ENCODE measurements at places on chromosomes 7 and 10. TPM values are rescaled to one million over a fixed set of nuclear protein-coding genes. Genes with fewer than 3 reads are reported as not detected.
A peak's percentile ranks its signal among the peaks of the same experiment; 100 is the strongest.

Gene CCDC172
- not detected for total RNA-seq

DNA sequence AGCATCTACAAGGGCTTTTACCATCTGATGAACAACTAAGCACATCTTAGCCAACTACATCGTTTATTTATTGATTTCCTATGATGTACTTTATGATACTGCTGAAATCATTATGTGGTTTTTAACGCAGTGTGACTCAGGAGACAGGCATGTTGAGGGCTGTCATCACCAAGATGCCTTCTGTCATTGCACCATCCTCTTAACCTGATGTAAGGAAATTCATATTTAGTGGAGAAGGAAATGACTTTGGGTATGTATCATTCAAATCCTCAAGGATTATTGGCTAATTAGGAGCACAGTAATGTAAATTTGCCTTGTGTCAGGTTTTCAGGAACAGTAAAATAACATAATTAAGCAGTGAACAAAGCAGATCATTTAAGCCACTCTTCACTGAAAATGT is 138.5 kb upstream of the MGMT start:
- no peaks in the 10 kb centered on the region for H3K4me1 ChIP-seq
- no peak for DNase-seq
- no peak overlapping the region for H3K4me3 ChIP-seq

DNA sequence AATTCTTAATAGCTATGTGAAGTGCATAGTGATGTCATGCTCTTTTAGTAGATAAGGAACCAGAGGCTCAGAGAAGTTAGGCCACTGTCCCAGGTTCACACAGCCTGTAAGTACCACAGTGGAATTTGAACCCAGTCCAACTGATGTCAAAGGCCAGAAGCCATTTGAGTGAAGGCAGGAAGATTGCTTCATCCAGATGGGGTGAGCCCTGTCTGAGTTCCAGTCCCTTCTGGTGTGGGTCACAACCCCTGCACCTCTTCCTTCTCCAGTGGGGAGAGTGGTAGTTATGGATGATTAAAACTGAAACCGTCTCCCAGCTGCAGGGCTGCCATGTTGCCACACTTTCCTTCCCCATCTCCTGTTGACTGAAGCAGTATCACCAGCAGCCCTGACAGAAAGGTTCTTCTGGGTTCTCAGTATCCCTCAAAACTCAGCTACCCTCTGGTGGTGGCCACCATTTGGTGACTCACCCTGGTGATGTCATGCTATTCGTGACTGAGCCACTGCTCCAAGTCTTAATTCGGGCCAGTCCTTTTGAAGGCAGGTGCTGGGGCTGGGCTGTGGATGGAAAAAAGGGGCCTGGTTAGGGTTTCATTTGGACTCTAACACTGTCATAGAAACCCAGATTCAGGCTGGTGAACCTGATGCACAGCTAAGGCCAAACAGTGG is 1.5 kb upstream of the C10orf95 start:
- peak overlapping the region; percentile 87 for H3K4me3 ChIP-seq
- H3K36me3 ChIP-seq: peaks cover 37% of the 10 kb centered on the region
- peak; percentile 90 for DNase-seq
- peaks cover 26% of the 10 kb centered on the region for H3K4me1 ChIP-seq

Gene MALRD1
- total RNA-seq: 0.41 TPM

Gene ZNF503
- 0.25 TPM for total RNA-seq

Gene TYW1B
- 1.6 TPM for total RNA-seq

- H3K36me3 ChIP-seq: no peaks in the 10 kb centered on the region
- H3K4me1 ChIP-seq: no peaks in the 10 kb centered on the region
Measured at GRCh38 chr7:18419456-18419855, 76.1 kb upstream of the HDAC9 start.

DNA sequence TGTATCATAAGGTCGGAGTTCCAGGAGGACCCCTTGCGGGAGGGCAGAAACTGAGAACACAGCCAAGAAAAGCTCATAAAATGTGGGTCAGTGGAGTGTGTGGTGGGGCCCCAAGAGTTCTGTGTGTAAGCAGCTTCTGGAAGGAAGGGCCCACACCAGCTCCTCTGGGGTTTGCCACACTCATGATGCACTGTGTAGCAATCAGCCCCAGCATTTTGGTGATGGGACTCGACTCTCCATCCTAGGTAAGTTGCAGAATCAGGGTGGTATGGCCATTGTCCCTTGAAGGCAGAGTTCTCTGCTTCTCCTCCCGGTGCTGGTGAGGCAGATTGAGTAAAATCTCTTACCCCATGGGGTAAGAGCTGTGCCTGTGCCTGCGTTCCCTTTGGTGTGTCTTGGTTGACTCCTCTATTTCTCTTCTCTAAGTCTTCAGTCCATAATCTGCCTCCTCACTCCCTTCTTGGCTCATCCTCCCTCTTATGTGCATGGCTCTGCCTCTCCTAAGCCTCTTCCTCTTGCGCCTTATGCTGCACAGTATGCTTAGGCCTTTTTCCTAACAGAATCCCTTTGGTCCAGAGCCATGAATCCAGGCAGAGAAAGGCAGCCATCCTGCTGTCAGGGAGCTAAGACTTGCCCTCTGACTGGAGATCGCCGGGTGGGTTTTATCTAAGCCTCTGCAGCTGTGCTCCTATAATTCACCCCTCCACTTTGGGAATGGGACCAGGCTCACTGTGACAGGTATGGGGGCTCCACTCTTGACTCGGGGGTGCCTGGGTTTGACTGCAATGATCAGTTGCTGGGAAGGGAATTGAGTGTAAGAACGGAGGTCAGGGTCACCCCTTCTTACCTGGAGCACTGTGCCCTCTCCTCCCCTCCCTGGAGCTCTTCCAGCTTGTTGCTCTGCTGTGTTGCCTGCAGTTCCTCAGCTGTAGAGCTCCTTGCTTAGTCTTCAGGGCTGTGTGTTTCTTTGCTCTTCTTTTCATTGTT is 17.8 kb downstream of the PRSS2 start:
- peaks cover 16% of the 10 kb centered on the region for H3K4me1 ChIP-seq
- no peaks in the 10 kb centered on the region for H3K27me3 ChIP-seq
- peak overlapping the region; percentile 100 for H3K4me3 ChIP-seq
- H3K27ac ChIP-seq: peak overlapping the region; percentile 97
- DNase-seq: peak; percentile 17

DNA sequence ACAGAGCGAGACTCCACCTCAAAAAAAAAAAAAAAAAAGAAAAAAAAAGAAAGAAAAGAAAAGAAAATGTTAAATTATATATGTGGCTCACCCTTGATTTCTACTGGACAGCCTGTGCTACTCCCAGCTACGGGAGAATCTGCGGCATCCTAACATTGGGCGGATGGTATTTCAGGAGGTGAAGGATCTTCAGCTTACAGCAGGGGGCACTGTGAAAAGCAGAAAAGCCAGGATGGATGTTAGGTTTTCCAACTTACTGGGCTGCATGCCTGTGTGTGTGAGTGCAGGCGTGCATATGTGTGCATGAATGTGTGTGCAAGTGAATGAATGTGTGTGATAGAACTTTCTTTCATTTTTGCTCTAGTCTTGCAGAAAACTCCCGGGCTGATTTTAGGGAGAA is 1066.5 kb downstream of the TYW1 start:
- H3K4me3 ChIP-seq: no peak overlapping the region
- no peaks in the 10 kb centered on the region for H3K4me1 ChIP-seq
- no peak overlapping the region for H3K27ac ChIP-seq
- no peaks in the 10 kb centered on the region for H3K27me3 ChIP-seq
- H3K36me3 ChIP-seq: no peaks in the 10 kb centered on the region

Gene CABCOCO1
- not detected for total RNA-seq

Gene ZNF138
- 11.7 TPM for total RNA-seq

DNA sequence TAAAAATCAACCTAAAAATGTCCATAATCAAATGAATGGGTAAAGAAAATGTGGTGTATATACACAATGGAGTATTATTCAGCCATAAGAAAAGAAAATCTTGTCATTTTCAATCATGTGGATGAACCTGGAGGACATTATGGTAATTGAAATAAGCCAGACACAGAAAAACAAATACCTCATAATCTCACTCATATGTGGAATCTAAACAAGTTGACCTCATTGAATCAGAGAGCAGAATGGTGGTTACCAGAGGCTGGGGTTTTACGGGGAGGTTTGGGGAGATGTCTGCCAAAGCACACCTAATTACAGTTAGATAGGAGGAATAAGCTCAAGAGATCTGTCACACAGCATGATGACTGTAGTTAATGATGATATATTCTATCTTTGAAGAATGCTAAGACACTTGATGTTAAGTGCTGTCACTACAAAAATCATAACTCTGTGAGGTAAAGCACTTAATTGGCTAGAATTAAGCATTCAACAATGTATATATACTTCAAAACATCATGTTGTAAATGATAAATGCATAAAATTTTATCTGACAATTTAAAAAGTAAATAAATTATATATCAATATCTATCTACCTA is 39.1 kb upstream of the TNPO3 start:
- DNase-seq: no peak
- no peak overlapping the region for H3K4me3 ChIP-seq
- no peaks in the 10 kb centered on the region for H3K36me3 ChIP-seq
- no peak overlapping the region for H3K27ac ChIP-seq
- H3K4me1 ChIP-seq: peaks cover 19% of the 10 kb centered on the region

DNA sequence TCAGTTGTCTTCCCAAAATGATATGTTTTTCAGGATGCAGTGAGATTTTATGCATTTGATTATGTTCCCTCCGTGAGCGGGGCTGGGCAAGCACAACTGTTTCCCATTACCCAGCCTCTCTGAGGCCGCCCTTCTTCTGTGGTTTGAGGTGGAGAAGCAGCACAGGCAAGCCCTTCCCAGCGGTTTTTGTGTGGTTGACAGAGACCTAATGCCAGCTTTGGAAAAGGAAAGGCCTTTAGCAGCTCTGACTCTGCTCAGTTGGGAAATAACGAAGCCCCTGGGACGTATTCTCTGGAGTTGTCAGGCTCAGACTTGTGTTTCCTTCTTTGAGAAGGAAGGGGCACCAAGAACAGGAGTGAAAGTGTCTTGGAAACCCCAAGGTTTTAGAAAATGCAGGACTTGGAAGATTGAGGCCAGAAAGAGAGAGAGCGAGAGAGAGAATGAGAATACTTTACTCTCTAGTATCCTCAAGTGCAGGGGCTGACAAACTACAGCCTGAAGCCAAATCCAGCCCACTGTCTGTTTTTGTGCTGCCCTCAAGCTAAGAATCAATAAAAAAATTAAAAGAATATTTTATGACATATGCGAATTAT is 20.6 kb upstream of the PDCD4 start:
- peak overlapping the region; percentile 65 for H3K27ac ChIP-seq
- H3K36me3 ChIP-seq: peaks cover 2% of the 10 kb centered on the region
- H3K27me3 ChIP-seq: no peaks in the 10 kb centered on the region
- DNase-seq: peak; percentile 34
- H3K4me1 ChIP-seq: peaks cover 63% of the 10 kb centered on the region
- peak overlapping the region; percentile 38 for H3K4me3 ChIP-seq

GRCh38 chr7:2460188-2460587 is 16.0 kb downstream of the GRIFIN start:
- no peak for DNase-seq
- H3K4me1 ChIP-seq: peaks cover 6% of the 10 kb centered on the region
- H3K36me3 ChIP-seq: no peaks in the 10 kb centered on the region
- no peak overlapping the region for H3K27ac ChIP-seq
- no peak overlapping the region for H3K4me3 ChIP-seq

DNA sequence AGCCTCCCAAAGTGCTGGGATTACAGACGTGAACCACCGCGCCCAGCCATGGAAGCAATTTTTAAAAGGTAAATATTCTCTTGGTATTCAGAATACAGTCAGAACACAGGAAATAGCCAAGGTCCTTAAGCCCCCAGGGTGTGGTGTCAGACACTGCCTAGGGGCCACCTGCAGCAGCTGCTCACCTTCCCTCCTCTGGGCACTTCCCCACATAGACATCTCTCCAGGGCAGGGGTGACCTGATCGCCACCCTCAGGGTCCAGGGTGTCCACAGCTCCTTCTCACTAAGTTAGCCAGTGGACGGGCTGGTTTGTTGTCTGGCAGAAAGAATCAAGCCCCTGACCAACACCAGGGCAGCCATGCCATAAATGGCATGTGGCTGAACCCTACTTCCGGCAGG is 15.9 kb downstream of the URGCP start:
- DNase-seq: no peak
- H3K27me3 ChIP-seq: no peaks in the 10 kb centered on the region
- no peak overlapping the region for H3K27ac ChIP-seq
- no peak overlapping the region for H3K4me3 ChIP-seq

GRCh38 chr10:101214446-101215396 is 14.5 kb downstream of the LBX1 start:
- H3K4me3 ChIP-seq: peak overlapping the region; percentile 42
- no peaks in the 10 kb centered on the region for H3K36me3 ChIP-seq
- no peak overlapping the region for H3K27ac ChIP-seq
- peaks cover 27% of the 10 kb centered on the region for H3K4me1 ChIP-seq
- peaks cover 75% of the 10 kb centered on the region for H3K27me3 ChIP-seq

GRCh38 chr10:50291261-50291850 is 40.0 kb upstream of the ASAH2 start:
- no peak overlapping the region for H3K27ac ChIP-seq
- DNase-seq: no peak
- H3K36me3 ChIP-seq: no peaks in the 10 kb centered on the region

Gene SYNPO2L
- total RNA-seq: not detected

Gene TMEM270
- not detected for total RNA-seq

DNA sequence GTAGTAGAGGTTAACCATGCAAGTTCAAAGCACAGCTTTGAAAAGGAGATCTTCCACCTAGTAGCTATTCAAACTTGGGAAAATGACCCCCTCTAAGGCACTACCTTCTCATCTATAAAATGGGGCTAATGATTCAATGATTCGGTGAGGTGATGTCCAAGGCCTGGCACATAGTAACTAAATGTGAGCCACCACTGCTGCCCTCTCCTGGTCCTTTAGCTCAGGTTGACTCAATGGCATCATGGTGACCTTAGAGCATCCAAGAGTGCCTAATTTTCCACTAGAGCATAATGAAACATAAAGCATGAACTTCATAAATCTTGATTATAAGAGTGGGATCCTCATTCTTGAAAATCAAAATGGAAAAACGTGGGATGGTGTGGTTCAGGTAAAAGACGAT is 16.3 kb upstream of the PLCE1 start:
- no peak overlapping the region for H3K27ac ChIP-seq
- H3K4me1 ChIP-seq: no peaks in the 10 kb centered on the region
- H3K27me3 ChIP-seq: peaks cover 4% of the 10 kb centered on the region
- no peaks in the 10 kb centered on the region for H3K36me3 ChIP-seq

DNA sequence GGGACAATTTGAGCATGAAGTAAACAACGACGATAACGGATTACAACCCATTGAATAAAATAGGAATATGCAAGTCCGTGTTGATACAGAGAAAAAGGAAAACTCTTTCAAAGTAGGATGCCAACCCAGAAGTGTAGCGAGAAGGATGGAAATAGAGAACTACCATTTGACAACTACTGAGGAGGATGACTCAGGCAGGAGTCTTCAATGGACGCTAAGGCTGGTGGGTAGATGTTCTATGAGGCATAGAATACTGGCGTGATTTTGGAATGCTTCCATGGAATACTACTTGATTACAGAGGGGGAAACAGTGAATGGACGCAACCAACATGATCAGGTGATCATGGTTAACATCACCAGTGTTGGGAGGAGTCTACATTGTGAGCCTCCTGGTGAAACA is 828 bp upstream of the CFAP70 start:
- no peak overlapping the region for H3K4me3 ChIP-seq
- H3K36me3 ChIP-seq: no peaks in the 10 kb centered on the region

GRCh38 chr10:11242443-11243387 is 225.0 kb downstream of the CELF2 start:
- no peaks in the 10 kb centered on the region for H3K27me3 ChIP-seq
- H3K27ac ChIP-seq: no peak overlapping the region
- H3K4me1 ChIP-seq: peaks cover 67% of the 10 kb centered on the region
- DNase-seq: peak; percentile 64

GRCh38 chr7:78490524-78490923 is 692.0 kb downstream of the PHTF2 start:
- H3K36me3 ChIP-seq: no peaks in the 10 kb centered on the region
- no peak for DNase-seq
- no peak overlapping the region for H3K4me3 ChIP-seq
- no peak overlapping the region for H3K27ac ChIP-seq
- H3K27me3 ChIP-seq: no peaks in the 10 kb centered on the region
- H3K4me1 ChIP-seq: no peaks in the 10 kb centered on the region

Gene LIPN
- total RNA-seq: not detected

Measured in activated CD8-positive, alpha-beta T cell treated with anti-CD3 and anti-CD28 coated beads for 36 hours (primary cell).